ENCODE measurements at places on chromosomes 6 and 20.
A peak's percentile ranks its signal among the peaks of the same experiment; 100 is the strongest.

DNA sequence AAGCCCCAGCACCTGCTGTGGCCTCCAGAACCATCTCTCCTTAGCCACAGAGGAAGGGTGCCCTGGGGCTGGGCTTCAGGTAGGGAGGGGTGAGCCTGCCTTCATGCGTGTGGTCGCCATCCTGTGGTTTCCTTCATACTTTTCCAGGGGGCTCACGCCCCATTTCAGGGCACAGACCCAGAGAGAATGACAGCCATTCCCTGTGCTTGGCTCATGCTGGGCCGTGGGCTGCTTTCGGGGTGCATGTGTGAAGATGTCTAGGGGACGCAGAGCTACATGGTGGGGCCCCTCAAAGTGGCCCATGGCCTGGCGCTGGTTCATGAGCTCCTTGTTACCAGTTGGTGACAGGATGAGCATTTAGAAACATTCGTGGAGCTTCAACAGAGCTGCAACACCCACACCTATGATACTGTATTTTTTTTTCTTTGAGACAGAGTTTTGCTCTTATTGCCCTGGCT lies 190.3 kb upstream of the SLC24A3 start:
- DNase-seq, result no peak

- DNase-seq, result no peak
Measured at GRCh38 chr6:121881974-121882667, 446.7 kb downstream of the GJA1 start.

DNA sequence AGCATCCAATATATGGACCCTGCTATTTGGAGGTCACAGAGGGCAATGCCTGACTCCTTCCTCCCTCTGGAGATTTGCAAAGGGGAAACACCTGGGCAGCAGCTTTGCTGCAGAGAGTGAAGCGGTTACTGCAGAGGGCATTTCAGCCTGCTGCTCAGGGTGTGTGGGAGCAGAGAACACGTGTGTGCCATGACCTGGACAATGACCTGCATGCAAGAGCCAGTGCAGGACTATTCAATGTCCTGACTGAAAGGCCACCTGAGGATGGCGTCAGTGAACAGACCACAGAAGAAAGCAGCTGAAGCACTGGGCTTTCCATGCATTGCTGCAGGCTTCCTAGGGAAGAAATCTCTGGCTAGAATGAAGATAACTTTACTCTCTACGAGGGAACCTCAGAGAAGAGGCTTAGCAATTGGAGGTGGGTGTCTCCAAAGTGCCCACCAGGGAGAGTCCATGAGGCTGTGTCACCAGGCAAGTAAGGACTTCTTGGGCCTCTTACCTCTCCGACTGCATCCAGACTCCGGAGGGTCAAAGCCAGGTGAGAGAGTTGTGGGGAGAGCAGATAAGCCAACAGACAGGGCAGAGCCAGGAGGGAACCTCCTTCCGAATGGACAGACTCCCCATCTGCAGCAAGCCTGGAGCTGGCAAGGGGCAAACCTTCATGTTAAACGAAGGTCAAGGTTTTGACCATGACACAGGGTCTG lies 52.9 kb upstream of the PMEPA1 start:
- DNase-seq, result no peak

GRCh38 chr6:45504947-45505346 lies 127.2 kb upstream of the SUPT3H start:
- DNase-seq, result no peak

DNA sequence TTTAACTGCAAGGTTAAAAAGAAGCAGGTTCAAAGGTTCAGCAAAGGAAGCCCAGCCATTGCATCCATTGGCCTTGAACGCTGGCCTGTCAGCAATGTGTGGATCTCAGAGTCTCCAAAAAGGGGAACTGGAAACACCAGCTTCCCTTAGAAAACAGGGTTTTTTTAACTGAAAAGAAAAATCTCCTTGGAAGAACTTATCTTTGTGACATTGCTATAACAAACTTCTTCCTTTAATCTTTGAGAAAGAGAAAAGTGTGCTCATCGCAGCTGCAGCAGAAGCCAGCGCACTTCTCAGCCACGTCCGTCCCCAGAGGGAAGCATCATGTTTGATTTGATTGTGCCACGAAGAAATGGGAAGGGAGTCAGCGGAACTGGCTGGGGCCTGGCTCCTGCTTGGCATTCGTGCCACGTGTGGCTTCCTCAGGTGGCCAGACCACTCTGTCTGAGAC lies 215.0 kb downstream of the SYNDIG1 start:
- DNase-seq, result no peak

GRCh38 chr6:141351721-141352120 lies 781.0 kb upstream of the GJE1 start:
- no peak for DNase-seq

- DNase-seq, result no peak
Measured at GRCh38 chr6:2429032-2429431, 183.6 kb upstream of the GMDS start.

DNA sequence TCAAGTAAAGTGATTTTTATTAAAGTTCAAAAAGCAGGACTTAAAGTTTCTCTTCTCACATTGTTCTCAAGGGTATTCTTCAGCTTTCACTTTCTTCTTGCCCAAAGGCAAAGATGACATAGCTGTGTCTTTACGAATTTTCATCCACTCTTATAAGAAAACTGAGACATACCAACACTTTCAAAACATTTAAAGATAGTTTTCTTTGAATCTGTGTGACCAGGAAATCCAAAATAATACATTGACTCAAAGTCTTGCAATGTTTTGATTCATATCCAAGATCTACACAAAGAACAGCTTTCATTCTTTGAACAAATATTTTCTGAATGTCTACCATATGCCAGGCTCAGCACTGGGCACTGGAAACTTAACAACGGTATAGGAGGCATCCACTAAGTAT lies 117.9 kb downstream of the SIM1 start:
- peak; percentile 68 for DNase-seq

DNA sequence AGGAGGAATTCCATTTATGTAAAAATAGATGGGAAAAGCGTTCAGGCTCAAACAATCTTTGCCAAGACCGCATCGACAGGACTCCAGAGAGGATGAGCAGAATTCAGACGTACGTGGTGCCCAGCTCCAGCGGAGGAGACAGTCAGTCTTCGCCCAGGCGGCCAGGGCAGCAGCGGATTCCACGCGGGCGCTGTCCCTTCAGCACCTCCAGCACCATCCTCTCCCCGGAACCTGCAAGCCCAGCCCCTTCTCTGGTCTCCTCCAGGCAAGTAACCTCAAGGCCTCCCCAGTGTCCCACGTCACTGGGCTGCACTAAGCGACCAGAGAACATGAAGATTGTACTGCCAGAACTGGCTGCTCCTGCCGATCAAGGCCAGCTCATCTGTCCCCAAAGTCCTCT lies 2.8 kb upstream of the KCNQ2 start:
- no peak for DNase-seq

- no peak for DNase-seq
Measured at GRCh38 chr6:6946206-6947155, 161.3 kb upstream of the RREB1 start.

DNA sequence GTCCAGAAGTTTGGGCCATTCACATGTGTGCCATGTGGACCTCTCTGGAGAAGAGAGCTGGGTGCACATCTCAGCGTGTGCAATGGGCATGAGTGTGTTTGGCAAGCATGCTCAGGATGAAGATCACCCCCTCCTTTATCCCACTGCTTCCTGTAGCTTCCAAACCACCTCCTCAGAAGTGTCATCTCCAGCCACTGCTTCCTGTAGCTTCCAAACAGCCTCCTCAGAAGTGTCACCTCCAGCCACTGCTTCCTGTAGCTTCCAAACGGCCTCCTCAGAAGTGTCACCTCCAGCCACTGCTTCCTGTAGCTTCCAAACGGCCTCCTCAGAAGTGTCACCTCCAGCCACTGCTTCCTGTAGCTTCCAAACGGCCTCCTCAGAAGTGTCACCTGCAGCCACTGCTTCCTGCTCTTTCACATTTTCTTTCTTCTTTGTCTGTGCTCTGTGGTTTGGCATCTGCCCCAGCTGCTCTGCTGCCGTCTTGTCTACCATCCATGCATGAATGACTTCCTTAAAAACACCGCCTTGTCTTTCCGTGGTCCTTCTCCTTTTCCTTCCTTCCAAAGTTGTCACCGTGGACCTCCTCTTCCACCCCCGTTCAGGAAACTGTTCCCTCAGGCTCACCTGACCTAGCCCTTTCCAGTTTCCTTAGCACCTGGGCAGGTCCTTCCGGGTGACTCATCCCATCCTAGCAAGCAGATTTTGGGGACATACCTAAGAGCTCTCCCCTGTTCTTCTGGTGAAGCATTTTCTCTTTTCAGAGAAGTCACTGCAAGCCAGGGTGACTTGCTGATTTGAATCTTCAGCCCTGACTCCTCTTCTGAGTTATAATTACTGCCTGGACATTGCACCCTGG lies 43.5 kb upstream of the TIAM2 start:
- DNase-seq, result peak; percentile 77

- no peak for DNase-seq
Measured at GRCh38 chr6:113763876-113764275, 93.3 kb upstream of the MARCKS start.

DNA sequence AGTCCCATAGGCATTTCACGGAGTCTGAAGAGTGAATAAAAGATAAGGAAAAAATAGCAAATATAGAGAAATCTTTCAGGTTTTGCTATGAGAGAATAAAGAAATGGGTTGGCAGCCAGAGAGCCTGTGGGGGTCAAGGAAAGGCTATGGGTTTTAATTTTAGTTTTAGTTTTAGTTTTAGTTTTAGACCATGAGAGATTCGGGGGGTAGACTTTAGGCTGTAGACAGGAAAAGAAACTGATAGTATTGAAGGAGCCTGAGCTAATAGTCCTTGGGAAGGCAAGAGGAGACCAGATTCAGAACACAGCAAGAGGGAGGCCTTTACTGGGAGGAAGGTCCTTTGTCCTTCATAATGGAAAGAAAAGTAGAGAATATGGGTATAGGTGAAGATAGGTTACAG lies 19.3 kb downstream of the DOP1A start:
- DNase-seq, result peak; percentile 50
